CD4-positive, alpha-beta T cell treated with Interleukin-10 for 1 hour (primary cell): ENCODE measurements at places on chromosomes 5 and 9.

DNA sequence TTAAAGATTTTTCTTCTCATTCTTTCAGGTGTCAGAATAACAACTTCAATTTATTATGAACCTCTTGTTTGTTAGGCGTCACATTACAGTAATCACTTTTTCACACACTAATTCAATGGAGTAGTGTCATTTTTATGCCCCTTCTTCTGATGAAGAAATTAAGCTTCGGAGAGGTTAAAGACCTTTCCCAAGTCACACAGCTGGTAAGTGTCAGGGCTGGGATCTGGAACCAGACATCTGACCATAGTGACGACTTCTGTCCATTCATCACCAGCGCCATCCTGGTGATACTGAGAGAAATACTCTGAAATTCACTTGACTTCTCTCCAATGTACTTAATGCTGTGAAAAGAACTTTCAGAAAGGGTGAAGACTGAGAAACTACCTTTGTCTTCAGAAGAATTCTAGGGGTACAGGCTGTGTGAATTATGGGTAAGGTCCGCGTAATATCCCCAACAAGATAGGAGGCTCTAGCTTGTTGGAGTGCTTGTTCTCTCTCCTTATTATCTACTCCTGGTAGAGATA lies 173.8 kb downstream of the GAS1 start:
- no peak for DNase-seq

DNA sequence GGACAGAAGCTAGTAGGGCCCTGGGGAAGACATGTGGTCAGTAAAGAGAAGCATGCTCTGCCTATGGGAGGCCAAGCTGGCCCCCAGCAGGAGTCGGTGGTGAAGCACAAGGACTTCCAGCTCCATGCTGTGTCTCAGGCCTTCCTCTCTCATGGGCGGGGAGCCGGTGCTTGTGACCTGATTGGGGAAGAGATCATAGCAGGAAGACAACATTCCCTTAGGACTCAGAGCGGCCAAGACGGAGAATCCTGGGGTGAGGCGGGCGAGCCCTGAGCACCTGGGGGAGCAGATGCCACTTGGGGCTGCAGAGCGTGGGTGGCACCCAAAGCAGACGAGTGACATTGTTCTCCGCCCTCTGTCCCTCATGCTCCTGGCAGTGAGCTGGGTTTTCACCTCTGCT lies 33.3 kb upstream of the CNOT6 start:
- no peak for DNase-seq

- DNase-seq: no peak
These were observed 24.8 kb upstream of the IL6ST start for GRCh38 chr5:56019306-56020272.

GRCh38 chr9:91266448-91266847 lies 95.3 kb downstream of the AUH start:
- no peak for DNase-seq

GRCh38 chr5:177496070-177496726 lies 1.2 kb downstream of the PDLIM7 start:
- DNase-seq: no peak

- DNase-seq: no peak
These were observed 19.3 kb upstream of the CAMSAP1 start for GRCh38 chr9:135926402-135927194.
